ENCODE measurements at places on chromosomes 3 and 15.

GRCh38 chr3:41024031-41024836 is 175.1 kb upstream of the CTNNB1 start:
- DNase-seq: no peak

GRCh38 chr15:41928637-41929620 is 35.1 kb upstream of the SPTBN5 start:
- DNase-seq: no peak

DNA sequence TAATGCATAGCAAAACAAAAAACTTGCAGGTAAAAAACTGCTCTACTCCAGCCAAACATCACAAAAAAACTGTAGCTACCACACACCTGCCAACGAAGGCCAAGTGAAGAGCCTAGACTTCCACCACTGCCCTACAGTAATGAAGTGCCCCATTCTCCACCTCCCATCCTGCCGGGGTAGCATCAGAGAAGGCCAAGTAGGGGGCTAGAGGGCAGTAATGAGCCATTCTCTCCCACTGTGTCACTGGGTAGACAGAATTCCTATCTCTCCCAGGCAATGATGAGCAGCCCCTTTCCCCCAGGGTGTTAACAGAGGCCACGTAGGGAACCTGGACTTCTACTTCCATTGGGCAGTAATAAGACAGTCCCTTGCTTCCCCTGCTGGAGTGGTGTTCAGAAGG is 9.5 kb downstream of the SEC22C start:
- DNase-seq: no peak

DNA sequence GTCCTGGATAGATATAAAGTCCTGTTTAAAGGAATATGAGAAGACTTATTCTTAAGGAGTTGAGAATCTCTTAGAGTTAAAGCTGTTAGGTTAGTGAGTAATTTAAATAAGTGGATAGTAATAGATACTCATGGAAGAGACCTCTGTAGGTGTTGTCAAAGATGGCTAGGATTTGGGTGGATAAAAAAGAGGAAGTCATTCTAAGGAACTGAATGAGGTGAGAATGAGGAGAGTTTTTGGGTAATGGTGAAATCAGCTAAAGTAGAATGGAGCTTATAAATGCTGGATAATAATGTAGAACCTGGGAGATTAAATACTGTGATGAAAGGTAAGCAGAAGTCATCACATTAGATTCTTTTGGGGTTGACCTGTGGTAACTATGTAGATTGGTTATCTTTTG is 8.1 kb downstream of the ARIH1 start:
- DNase-seq: no peak

Measured in brain pericyte (primary cell).